Activated CD4-positive, alpha-beta T cell treated with anti-CD3 and anti-CD28 coated beads, Interleukin-2, amount 50 U/mL, for 48 hours (primary cell): ENCODE measurements at places on chromosomes 6 and 20.

DNA sequence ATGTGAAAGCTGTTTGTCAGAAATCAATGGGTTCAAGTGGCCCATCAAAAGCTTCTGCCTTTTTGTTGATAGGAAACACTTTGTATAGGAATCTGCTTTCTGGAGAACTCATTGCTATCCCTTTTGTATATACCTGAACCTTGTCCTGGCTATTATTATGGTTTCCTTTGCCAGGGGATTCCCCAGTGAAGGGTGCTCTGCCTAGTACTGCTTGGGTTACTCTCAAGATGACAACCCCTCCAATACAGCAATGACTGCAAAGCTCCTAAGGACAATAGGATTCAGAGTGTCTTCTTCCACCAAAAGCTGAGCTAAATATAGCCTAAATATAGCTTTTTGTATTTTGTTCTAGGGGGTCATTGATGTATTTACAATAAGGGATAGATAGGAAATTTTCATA lies 54.0 kb upstream of the PTPRK start:
- no peak for DNase-seq

GRCh38 chr6:38115626-38116008 lies 296.1 kb downstream of the ZFAND3 start:
- DNase-seq: no peak

DNA sequence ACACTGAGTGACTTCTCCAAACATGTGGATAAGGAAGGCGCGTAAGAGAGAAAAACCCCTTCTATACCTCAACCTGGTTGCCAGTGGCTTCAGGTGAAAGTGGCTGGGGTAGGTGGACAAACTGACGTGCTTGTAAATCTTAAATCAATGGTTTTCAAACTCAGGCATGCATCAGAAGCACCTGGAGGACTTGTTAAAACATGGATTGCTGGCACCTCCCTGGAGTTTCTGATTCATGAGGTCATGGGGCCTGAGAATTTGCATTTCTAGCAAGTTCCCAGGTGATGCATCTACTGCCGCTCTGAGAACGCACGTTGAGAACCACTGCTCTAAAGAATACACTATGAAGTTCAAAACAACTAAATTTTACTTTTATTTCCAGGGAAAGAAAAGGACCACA lies 31.9 kb upstream of the TAB2 start:
- no peak for DNase-seq

- no peak for DNase-seq
These were observed 731 bp upstream of the RBL1 start for GRCh38 chr20:37096415-37097041.

DNA sequence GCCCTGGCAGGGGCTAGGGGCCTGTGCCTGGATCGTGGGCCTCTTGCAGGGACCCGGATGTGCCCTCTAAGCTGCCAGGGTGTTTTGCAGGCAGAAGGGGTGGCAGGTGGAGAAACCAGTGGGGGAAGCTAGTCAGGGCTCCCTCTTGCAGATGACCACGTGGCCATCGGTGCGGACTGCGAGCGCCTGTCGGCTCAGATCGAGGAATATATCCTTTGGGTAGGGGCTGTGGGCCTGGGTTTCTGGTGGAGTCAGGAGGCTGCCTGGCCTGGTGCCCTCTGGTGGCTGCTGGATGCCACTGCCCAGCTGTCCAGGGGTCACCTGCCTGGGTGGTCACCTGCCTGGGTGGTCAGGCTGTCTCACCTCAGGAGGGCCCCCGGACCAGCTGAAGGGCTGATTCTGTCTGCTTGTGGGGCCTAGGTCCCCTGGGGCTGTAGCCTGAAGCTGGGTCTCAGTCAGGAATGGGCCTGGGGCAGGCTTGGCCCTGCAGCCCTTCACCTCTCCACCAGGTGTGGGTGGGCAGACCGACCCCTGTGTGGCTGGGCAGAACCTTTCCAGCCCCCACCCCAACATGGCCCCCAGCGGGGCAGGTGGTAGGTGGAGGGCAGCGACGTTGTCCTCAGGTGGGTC lies 6.7 kb downstream of the TCEA2 start:
- no peak for DNase-seq

- no peak for DNase-seq
These were observed 123.0 kb downstream of the PLCB1 start for GRCh38 chr20:8254911-8255582.

DNA sequence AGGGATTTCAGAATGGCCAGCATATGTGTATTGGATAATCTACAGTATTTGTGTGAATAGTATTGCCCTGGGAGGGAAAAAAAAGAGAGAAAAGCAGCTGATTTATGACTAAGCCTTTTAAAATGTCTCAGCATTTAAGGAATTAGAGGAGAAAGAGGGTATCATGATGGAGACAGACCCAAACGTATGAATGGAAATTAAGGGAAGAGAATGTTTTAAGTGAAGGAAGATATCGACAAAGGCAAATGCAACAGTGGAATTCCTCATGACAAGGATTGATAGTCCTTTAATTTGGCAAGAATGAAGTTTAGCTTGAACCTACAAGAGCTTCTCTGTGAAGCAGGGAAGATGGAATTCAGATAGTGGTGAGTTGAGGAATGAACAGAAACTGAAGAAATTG lies 367.3 kb upstream of the POU3F2 start:
- DNase-seq: no peak

GRCh38 chr6:15305909-15306308 lies 60.0 kb downstream of the JARID2 start:
- no peak for DNase-seq

GRCh38 chr6:19121521-19121920 lies 715.6 kb upstream of the ID4 start:
- no peak for DNase-seq

- DNase-seq: no peak
These were observed 80.3 kb downstream of the GJA1 start for GRCh38 chr6:121515630-121516265.

DNA sequence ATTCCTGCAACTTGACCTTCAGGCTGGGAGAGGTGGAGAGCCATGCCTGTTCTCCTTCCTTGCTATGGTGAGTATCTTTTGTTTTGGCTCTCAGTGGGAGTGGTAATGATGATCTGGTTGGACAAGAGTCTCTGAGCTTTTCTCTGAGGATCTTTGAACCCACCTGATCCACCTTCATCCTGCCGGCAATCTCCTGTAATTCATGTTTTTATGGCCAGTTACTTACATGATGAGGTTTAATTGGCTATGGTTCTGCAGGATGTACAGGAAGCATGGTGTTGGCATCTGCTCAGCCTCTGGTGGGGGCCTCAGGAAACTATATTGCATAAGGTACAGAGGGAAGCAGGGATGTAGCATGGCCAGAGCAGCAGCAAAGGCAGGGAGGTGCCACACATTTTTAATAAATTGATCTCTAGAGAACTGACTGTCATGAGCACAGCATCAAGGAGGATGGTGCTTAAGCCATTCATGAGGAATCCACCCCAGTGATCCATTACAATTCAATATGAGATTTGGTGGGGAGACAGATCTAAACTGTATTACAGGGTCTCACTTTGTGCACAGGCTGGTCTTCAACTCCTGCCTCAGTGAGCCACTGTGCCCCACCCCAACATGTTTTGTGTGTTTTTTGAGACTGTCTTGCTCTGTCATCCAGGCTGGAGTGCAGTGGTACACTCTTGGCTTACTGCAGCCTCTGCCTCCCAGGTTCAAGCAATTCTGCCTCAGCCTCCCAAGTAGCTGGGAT lies 10.0 kb downstream of the HSPA1B start:
- no peak for DNase-seq

DNA sequence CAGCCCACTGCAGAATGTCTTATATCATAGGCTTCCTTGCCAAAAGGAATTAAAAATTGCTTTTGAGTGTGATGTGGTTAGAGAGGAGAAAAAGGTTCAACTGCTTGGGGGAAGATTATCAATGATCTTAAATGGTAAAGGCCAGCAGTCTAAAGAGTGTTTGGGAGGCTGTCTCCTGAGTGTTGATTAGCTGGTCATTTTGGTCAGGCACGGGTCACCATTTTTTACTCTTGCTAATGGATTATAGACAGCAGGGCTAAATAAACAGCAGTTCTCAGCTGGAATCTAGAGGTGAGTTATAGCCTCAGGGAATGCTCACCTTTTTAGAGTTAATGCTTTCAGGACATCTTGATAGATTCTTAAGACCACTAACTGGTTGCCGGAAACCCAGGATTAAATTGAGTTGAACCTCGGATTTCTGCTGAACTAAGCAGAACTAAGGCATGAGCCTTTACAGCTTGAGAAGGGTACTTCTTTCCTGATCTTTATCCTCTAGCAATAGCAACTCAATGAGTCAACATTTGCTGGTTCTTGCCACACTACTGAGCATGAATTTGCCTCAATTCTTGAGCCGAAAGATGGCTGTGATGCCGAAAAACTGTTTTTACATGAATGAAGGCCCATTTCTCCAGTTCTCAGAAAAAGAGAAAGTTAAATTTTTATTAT lies 120.4 kb downstream of the LRRC1 start:
- no peak for DNase-seq

DNA sequence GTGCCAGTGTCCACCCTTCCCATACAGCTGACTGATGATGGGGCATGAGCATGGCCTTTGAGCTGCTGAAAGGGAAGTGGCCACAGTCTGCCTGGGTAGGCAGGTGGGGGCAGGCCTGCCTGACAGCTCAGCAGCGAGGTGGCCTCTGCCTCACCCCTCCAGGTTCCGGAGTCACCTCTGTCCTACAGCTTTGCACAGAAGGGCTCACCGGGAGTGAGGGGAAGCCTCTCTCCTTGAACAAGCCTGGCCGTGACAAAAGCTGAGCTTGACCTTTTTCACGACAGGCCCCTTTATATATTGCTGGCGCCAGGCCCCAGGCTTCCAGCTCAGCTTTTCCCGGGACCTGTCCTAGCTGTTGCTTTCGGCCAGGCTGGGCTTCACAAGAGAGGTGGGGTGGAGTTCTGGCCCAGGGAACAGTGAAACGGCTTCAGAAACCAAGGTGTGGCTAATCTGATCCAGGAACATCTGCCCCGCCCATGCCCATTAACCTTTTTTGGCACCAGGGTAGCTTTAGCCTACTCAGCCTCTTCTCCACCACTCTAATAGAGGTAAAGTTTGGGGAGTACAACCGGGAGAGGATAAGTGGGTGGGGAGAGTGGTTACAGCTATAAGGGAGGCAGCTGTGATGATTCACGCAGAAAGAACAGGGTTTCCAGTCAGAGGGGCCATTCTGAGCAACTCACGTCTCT lies 42.9 kb downstream of the C6orf132 start:
- peak; percentile 59 for DNase-seq

- peak; percentile 4 for DNase-seq
These were observed 164.1 kb upstream of the SALL4 start for GRCh38 chr20:51966296-51966971.

DNA sequence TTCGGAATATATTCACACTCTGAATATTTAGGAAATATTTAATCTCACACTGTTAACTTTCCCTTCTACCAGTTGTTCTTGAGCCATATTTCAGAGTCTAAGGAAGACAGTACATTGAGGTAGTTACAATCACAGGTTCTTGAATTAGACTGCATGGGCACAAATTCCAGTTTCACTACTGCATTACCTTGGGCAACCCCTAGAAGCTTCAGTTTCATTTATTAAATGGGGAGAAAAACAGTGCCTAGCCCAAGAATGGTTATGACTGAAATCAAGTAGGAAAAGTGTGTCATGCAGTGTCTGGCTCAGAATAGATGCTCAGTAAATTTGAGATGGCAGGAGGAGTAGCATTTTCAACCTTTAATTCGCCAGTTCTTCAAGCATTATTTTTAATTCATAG lies 124.5 kb upstream of the SAMD5 start:
- no peak for DNase-seq

GRCh38 chr6:88174906-88175305 lies 8.8 kb upstream of the CNR1 start:
- no peak for DNase-seq

GRCh38 chr6:138803861-138804260 lies 8.0 kb downstream of the ECT2L start:
- DNase-seq: no peak

DNA sequence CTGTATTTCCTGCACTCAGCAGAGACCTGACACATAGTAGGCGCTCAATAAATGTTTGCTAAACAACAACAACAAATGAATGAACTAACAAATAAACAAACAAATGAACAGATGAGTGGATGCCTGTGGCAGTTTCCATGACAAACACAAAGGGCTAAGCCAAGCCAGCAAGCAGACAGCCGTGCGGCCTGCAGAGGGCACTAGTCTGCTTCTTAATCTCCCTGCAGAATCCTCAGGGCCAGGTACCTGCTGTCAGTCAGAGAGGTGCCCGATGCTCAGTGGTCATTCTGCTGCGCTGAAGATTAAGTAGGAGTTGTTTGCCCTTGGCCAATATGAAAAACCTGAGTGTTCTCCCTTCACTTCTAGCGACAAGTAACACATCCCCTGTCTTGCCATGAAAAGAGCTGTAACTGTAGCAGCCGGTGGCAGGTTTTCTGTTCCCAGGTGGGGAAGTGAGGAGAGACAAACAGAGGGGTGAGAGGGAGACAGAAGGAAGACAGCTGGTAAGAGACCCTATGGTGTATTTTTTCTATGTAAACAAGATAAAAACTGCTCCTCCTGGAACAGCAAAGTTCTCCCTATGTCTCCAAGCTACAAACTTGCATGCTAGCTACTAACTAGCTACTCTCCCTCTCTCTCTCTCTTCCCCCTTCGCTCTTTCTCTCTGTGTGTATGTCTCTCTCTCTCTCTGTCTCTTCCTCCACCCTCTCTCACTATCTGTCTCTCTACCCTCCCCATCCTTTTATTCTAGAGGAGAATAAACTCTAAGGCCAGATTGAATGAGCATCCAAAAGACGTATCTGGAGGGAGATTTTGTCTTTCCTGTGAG lies at the start of gene MC3R:
MC3R (plus strand) TSS at position 779 of the 829 bp plus-strand sequence. CDS start 112 bp downstream, outside the sequence.
- DNase-seq: peak; percentile 50

GRCh38 chr20:53020834-53021233 lies 48.7 kb downstream of the TSHZ2 start:
- no peak for DNase-seq

GRCh38 chr6:117740605-117741004 lies 65.3 kb downstream of the NUS1 start:
- no peak for DNase-seq

DNA sequence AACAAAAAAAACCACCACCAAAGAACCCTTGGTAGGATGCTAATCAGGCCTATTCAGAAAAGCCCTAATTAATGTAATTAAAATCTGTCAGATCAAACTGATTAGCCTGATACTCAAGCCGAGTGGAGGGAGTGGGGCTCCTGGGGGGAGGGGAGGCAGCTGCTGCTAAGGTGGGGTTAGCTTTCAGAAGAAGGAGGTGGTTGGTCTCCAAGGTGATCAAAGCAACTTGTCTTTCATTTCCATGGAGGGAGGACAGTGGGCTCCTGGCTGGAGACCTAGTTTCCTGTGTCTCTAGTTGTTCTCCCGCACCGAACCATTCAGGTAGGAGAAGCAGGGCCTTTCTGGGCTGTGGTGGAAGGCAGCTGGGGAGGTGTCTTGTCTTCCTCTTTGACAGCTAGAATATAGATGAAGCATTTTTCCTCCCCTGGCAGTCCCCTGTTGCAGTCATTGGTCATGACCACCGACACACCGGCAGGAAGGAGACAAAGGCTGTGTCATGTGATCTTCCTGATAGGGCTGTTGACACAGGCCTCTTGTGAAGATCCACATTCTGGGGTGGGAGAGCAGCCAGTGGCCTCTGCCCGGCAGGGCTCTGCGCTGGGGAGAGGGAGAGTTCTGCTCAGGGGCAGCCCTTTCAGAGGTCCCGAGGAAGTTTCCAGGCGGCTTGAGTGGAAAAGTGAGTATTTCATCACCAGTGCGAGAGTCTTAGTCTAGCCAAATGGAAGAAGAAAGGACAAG lies 39.9 kb upstream of the PRDM1 start:
- no peak for DNase-seq

GRCh38 chr6:32635526-32636123 lies 1.6 kb upstream of the HLA-DQA1 start:
- no peak for DNase-seq
